ENCODE measurements at places on chromosomes 7 and 10.

- H3K36me3 ChIP-seq = no peaks in the 10 kb centered on the region
- no peak overlapping the region for H3K4me3 ChIP-seq
- DNase-seq = no peak
- H3K4me1 ChIP-seq = no peaks in the 10 kb centered on the region
- no peak overlapping the region for H3K27ac ChIP-seq
These were observed 875.0 kb downstream of the REEP3 start for GRCh38 chr10:64396105-64396708.

DNA sequence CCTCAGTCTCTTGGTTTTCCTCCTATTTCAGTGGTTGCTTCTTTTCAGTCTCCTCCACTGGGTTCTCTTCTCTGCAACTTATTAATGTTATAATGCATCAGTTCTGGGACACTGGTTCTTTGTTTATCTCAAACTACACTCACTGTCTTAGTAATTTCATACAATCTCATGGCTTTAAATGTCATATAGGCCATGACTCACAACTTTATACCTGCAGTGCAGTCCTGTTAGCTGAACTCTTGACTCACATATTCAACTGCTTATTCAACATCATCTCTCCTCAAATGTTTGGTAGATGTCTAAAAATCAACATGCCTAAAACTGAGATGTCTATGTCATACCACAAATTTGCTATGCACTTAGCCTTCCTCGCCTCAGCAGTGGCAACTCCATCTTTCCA lies 101.2 kb upstream of the PALS2 start:
- H3K4me3 ChIP-seq = no peak overlapping the region
- H3K4me1 ChIP-seq = no peaks in the 10 kb centered on the region
- no peak for DNase-seq
- no peaks in the 10 kb centered on the region for H3K36me3 ChIP-seq
- H3K27ac ChIP-seq = no peak overlapping the region

GRCh38 chr7:36742911-36743775 lies 18.8 kb upstream of the AOAH start:
- H3K4me1 ChIP-seq = peaks cover 22% of the 10 kb centered on the region
- H3K27me3 ChIP-seq = no peaks in the 10 kb centered on the region
- no peak overlapping the region for H3K4me3 ChIP-seq

- no peak overlapping the region for H3K4me3 ChIP-seq
- no peaks in the 10 kb centered on the region for H3K36me3 ChIP-seq
- DNase-seq = no peak
- no peaks in the 10 kb centered on the region for H3K4me1 ChIP-seq
These were observed 459.3 kb downstream of the HTR7 start for GRCh38 chr10:90398566-90398965.

DNA sequence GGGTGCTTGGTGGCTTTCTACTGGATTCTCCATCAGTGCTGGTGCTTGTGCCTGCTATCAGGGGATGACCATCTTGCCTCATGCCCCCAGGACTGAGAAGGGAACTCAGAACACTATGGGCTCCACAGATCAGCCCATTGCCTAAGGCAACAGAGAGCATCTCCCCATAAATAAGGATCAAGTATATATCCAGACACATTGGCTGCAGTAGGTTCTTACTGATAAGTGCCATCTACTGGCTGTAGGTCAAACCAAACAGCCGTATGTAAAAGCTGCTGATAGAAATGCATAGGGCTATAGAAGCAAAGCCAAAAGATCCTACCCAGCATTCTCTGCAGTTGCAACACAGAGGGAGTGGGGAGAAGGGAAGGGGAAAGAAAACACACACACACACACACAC lies 153.7 kb downstream of the CDK14 start:
- H3K36me3 ChIP-seq = no peaks in the 10 kb centered on the region
- H3K4me3 ChIP-seq = no peak overlapping the region
- DNase-seq = peak; percentile 16
- peak overlapping the region; percentile 13 for H3K27ac ChIP-seq
- H3K27me3 ChIP-seq = no peaks in the 10 kb centered on the region

GRCh38 chr10:13847201-13847631 lies 260.5 kb downstream of the PRPF18 start:
- no peak overlapping the region for H3K4me3 ChIP-seq
- H3K27me3 ChIP-seq = no peaks in the 10 kb centered on the region
- H3K36me3 ChIP-seq = no peaks in the 10 kb centered on the region
- no peak overlapping the region for H3K27ac ChIP-seq
- no peak for DNase-seq

GRCh38 chr7:139351027-139351426 lies 8.7 kb upstream of the LUC7L2 start:
- H3K4me3 ChIP-seq = no peak overlapping the region
- H3K4me1 ChIP-seq = no peaks in the 10 kb centered on the region
- H3K27ac ChIP-seq = no peak overlapping the region
- H3K36me3 ChIP-seq = peaks cover 33% of the 10 kb centered on the region
- no peaks in the 10 kb centered on the region for H3K27me3 ChIP-seq

GRCh38 chr7:114785496-114785895 lies 136.4 kb upstream of the MDFIC start:
- H3K27me3 ChIP-seq = no peaks in the 10 kb centered on the region
- no peak for DNase-seq
- no peaks in the 10 kb centered on the region for H3K36me3 ChIP-seq
- no peaks in the 10 kb centered on the region for H3K4me1 ChIP-seq
- no peak overlapping the region for H3K4me3 ChIP-seq
- no peak overlapping the region for H3K27ac ChIP-seq

- H3K36me3 ChIP-seq = peaks cover 2% of the 10 kb centered on the region
- DNase-seq = no peak
- H3K27ac ChIP-seq = no peak overlapping the region
- no peak overlapping the region for H3K4me3 ChIP-seq
- no peaks in the 10 kb centered on the region for H3K4me1 ChIP-seq
These were observed 110.4 kb downstream of the PON1 start for GRCh38 chr7:95213809-95214492.

- no peaks in the 10 kb centered on the region for H3K4me1 ChIP-seq
- no peaks in the 10 kb centered on the region for H3K27me3 ChIP-seq
- no peaks in the 10 kb centered on the region for H3K36me3 ChIP-seq
- DNase-seq = no peak
These were observed 234.9 kb upstream of the PPP1R3A start for GRCh38 chr7:114153700-114154099.

- H3K4me1 ChIP-seq = peaks cover 55% of the 10 kb centered on the region
- peaks cover 22% of the 10 kb centered on the region for H3K36me3 ChIP-seq
- H3K27ac ChIP-seq = peak overlapping the region; percentile 95
- peak; percentile 77 for DNase-seq
- H3K4me3 ChIP-seq = peak overlapping the region; percentile 71
- no peaks in the 10 kb centered on the region for H3K27me3 ChIP-seq
These were observed 754 bp downstream of the GSTO1 start for GRCh38 chr10:104255311-104255981.

DNA sequence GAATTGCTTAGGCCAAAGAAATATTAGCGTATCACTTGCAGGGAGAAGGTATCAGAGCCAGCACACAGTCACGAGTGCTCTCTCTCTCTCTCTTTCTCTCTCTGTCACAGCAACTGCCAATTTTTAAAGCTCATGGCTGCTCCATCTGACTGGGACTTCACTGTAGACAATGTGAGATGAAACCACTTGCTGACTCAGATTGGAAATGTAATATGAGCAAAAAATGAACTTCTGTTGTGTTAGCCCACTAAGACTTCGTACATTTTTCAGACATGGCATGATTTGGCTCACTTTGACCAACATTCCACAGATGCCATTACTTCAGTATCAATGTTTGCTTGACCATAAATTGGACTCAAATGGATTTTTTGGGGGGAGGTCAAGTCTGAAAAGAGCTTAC lies 68.1 kb downstream of the DGKB start:
- no peak overlapping the region for H3K27ac ChIP-seq
- H3K4me3 ChIP-seq = no peak overlapping the region
- no peaks in the 10 kb centered on the region for H3K36me3 ChIP-seq
- DNase-seq = no peak
